Dorsolateral prefrontal cortex (tissue), 122 donors: ENCODE measurements at places on chromosomes 13 and 19.

DNA sequence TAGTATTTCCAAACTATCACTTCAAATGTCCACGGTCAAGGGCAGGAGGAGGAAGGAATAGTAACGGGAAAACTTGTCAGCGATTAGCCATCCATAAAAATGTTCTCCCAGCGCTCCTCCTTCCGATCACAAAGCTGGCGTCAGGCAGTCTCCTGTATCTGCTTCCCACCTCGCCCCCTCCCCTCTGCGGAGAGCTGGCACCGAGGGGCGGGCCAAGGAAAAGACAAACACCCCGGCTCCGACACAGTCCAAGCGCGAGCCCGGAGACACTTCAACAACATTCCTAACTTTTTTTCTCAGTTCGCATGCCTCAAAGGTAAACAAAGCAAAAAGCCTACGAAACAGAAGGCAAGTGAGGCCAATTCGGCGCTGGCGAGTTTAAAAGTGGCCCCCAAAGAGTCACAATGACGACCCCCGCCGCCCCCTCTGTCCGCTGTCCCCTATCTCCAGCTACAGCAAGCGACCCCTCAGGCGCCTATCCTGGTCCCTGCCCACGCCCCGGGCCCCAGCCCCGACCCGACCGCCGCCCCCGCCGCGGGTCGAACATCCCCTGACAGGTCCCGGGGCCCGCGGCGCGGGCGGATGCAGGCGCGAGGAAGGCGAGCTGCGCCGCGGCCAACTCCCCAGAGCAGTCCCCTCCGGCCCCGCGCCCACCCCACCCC is 736 bp downstream of the SMAD9 start:
- DNase-seq, result peak; percentile 22

GRCh38 chr19:40717880-40718773 is 1.2 kb downstream of the ITPKC start:
- no peak for DNase-seq

- DNase-seq, result no peak
These were observed 58.7 kb upstream of the TMTC4 start for GRCh38 chr13:100733261-100733660.

DNA sequence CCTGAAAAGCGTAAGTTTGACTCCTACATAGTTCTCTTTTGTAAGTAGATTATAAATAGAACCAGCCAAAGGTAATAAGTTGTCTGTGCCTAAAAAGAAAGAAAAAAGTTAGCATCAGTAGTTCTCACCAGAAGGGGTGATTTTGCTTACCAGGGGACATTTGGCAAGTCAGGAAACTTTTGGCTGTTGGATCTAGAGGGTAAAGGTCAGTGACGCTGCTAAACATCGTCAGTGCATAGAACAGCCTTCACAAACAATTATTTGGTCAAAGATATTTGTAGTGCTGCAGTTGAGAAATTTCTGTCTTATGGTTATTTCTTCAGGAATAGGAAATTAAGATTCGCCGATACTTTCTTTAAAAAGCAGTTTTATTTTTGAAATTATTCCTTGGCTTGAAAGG is 2.0 kb downstream of the USPL1 start:
- no peak for DNase-seq

- no peak for DNase-seq
These were observed 39.9 kb downstream of the TMTC4 start for GRCh38 chr13:100634696-100635095.

DNA sequence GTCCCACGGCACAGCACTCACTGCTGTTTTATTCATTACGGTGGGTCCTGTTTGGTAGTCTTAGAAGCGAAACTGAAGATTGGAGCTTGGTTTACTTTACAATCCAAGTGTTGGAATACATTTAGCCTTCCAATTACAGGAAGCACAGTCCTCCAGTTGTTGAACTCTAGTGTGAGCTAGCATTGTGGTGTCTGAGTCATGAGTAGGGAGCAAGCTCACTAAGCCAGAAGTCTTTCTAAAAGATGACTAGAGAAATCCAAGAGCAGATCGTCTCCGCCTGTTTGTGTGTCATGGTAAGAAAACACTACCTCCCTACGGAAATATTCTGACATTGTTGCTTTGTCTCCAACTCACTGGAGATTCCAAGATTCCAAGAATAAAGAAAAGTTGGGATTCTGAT is 10.1 kb upstream of the SHISA2 start:
- DNase-seq, result no peak

DNA sequence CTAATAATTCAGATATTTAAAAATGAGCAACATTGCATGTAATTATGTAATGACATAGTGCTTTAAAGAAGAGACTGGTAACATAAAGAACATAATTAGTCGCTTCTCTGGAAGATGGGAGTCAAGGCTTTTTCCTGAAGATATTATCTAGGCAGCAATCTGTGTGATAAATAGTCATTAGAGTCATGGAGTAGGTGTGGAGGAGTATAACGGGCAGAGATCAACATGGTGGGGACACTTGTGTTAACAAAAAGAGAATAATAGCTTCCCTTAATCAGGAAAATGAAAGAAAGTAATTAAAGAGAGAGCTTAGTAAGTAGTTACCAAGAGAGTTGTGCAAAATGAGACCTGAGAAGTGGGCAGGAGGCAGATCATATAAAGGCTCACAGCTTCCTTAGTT is 1417.1 kb upstream of the ATXN8OS start:
- DNase-seq, result no peak

DNA sequence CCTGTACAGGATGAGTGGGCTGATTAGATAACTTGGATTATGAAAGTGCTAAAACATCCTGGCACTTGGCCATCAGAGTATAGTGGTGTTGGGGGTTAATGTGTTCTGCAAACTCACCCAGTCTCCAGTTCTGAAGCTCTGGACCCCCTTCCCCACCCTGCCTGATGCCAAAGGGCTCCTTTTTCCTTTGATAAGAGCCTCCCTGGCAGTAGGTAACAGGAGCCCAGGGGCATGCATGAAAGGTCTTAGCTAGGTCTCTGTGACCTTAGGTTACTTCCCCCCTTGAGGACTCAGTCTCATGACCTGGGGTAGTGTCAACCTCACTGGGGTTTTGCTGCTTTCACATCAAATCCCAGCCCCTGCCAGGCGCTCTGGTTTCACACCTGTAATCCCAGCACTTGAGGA is 2.5 kb downstream of the RPS28 start:
- DNase-seq, result no peak

DNA sequence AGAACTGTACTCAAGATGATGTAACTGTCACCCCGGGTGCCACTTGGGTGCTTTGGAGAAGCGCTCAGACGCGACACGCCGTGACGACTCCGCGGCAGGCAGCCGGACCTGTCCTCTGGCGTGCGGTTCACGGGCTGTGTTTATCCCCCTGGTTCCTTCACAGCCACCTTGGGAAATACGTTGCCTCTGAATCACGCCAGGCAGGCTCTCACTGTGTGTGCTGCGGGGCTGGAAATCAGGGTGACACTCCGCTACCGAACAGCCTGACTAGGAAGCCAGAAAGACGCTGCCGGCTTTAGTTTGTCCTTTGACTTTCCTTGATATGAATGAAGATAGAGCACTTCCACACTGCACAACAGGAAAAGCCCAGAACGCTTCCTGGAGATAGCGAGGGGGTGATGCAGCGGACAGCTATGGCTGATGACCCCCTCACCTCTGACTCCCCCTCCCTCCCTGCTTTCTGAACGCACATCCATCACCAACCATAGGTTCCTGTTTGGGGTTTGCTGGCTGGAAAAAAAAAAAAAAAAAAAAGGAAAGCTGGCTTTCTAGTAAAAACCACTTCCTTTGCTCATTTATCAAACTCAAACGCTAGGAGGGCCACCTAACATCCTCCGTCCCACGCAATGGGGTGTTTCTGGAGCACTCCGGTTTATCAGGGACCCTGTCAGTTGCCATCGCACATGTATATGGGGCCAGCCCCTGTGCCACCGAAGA is 3.7 kb upstream of the GP6 start:
- DNase-seq, result no peak

- DNase-seq, result no peak
These were observed 799.7 kb downstream of the DACH1 start for GRCh38 chr13:71067165-71067815.

DNA sequence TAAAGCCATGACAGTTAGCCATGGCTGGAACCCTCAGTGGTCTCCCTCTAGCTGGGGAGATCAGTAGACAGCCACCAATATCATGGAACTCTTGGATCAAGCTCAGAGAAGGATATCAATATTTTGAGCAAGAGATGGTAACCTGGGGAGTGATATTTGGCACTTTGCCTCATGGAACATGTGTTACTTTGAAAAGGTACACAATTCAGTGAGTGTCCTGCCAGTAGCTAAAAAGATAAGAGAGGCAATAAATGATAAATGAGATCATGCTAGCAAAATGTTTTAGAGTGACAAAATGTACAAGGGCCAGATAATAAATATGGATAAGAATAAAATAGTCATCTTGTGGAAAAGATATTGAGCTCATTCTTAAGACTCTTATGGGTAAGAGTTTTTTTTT is 1618.7 kb downstream of the OLFM4 start:
- no peak for DNase-seq

GRCh38 chr19:39257227-39257626 is 8.6 kb upstream of the IFNL4 start:
- no peak for DNase-seq

DNA sequence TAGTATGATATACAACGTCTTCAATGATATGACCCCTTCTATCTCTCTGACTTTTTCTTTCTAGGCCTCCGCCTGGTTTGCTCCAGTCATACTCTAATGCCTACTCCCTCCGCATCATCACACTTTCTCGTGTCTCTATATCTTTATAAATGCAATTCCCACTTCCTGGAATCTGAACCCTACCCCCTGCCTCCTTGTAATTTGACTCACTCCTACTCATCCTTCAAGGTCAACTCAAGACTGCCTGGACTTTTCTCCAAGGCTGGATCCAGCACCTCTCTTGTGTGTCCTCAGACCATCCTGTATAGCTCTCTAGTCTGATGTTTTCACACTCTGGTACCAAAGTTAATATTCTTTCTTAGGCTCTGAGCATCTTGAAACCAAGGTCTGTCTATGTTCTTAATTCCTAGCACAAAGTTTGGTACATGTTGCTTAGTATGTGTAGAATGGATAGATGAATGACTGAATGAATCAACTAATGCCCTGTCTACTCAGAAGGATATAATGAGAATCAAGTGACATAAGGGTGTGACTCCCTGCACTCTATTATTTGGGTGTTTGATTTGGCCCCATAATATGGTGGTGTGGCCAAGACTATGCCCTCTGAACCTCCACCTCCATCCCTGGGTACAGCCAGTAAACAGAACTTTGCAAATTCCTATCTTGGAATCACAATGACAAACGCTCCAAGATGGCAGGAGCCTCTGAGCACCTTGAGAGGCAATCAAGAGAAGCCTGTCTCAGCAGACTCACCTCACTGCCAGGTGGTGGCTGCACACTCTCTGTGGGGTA is 74.3 kb upstream of the SERP2 start:
- DNase-seq, result no peak
